Activated naive CD4-positive, alpha-beta T cell (primary cell): ENCODE measurements at places on chromosomes 7 and 10.

- DNase-seq, result no peak
These were observed 163.9 kb downstream of the JCAD start for GRCh38 chr10:29895456-29895855.

- DNase-seq, result no peak
These were observed 64.3 kb downstream of the ZNF22 start for GRCh38 chr10:45064998-45065397.

- no peak for DNase-seq
These were observed 311.9 kb downstream of the LRMDA start for GRCh38 chr10:75743291-75743778.

- no peak for DNase-seq
These were observed 42.3 kb downstream of the RELN start for GRCh38 chr7:103947026-103947655.

- peak; percentile 12 for DNase-seq
These were observed 18.5 kb upstream of the ACBD5 start for GRCh38 chr10:27258838-27259812.

DNA sequence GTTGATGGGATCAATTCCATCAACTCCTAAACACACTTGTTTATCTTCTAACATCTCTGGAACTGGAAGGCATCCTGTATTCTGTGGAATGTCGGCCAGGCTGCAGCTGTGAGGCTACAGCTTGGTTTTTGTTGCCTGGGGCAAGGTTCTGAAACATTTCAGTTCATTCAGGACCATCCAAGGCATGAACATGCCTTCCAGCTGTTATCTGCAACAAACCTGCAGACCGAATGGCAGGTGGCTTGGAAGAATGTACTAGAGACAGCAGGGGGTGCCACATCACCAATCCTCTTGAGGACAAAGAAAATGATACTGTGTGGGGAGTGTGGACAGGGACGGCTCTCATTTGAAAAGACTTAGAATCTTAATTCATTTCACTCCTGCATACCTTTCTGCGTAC is 12.4 kb downstream of the PAPOLB start:
- no peak for DNase-seq

DNA sequence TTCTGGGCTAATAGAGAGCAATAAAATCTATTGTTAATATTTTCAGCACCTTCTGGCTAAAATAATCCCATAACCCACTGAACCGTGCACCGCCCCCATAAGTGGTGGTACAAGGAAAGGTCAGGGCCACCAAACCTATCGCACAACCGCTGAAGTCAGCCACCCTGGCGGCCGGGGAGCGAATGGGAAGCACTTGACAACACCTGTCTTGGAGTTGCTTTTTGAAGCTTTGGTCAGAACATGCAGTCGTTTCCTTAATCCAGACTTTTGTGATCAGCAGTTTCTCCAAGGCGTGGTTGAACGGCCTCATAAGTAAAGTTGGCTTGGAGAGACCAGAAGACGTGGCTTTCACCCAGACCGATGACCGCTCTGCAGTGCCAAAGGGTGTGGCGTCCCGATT is 97.4 kb downstream of the DNAJB6 start:
- no peak for DNase-seq

DNA sequence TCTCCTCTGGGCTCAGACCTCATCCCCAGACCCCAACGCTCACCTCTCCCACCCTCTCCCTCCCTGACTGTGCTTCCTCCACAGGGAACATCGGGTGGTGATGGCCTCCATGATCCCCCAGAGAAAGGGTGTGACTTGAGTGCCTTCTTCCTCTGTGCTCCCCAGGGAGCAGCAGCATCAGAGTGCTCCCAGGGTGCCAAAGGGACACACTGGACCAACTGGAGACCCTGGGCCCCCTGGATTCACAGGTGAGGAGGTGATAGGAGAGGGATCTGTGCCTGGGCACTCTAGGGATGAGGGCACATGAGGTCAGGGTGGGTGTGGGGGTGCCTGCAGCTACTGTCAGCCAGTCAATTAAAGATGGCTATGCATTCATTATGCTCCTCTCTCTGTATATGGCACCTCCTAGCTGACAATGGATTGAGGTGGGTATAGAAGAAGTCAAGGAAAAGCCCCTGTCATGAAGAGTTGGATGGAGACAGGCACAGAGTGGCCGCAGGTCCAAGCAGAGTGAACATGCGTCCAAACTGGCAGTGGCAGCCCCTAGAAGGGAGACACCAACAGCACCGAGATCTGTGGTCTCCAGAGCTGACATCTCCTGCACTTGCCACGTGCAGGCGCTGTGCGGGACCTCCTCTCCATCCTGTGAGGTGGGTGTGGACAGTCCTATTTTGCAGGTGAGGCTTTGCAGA is 15.5 kb upstream of the VOPP1 start:
- DNase-seq, result no peak

DNA sequence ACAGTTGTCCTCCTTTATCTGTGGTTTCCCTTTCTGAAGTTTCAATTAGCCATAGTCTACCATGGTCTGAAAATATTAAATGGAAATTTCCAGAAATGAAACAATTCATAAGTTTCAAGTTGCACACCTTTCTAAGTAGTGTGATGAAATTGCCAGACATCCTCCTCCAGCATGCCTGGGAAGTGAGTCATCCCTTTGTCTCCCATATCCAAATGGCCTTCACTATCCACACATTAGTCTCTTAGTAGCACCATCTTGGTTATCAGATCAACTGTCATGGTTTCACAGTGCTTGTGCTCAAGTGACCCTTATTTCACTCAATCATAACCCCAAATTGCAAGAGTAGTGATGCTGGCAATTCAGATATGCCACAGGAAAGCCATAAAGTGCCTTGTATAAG is 83.4 kb upstream of the PPP1R9A start:
- DNase-seq, result no peak

- no peak for DNase-seq
These were observed 146.0 kb downstream of the MYOF start for GRCh38 chr10:93336110-93336509.

- no peak for DNase-seq
These were observed 1.6 kb downstream of the FAM204A start for GRCh38 chr10:118340486-118340885.

DNA sequence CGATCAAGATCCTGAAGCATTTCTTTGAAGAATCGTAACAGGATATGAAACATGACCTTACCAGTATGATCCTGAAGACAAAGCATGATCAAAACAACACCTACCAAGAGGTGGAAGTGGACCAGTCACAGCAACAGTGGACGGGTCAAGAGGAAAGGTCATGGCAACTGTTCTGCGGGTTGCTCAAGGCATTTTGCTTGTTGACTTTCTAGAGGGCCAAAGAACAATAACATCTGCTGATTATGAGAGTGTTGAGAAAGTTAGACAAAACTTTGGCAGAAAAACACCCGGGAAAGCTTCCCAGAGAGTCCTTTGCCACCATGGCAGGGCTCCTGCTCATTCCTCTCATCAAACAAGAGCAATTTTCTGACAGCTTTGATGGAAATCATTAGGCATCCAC is 65.6 kb upstream of the LRRC18 start:
- no peak for DNase-seq

- no peak for DNase-seq
These were observed 31.4 kb upstream of the FRMD4A start for GRCh38 chr10:14362104-14362503.

GRCh38 chr7:105267244-105267643 is 121.5 kb downstream of the SRPK2 start:
- DNase-seq, result no peak

GRCh38 chr7:112238852-112239610 is 32.5 kb downstream of the ZNF277 start:
- no peak for DNase-seq

DNA sequence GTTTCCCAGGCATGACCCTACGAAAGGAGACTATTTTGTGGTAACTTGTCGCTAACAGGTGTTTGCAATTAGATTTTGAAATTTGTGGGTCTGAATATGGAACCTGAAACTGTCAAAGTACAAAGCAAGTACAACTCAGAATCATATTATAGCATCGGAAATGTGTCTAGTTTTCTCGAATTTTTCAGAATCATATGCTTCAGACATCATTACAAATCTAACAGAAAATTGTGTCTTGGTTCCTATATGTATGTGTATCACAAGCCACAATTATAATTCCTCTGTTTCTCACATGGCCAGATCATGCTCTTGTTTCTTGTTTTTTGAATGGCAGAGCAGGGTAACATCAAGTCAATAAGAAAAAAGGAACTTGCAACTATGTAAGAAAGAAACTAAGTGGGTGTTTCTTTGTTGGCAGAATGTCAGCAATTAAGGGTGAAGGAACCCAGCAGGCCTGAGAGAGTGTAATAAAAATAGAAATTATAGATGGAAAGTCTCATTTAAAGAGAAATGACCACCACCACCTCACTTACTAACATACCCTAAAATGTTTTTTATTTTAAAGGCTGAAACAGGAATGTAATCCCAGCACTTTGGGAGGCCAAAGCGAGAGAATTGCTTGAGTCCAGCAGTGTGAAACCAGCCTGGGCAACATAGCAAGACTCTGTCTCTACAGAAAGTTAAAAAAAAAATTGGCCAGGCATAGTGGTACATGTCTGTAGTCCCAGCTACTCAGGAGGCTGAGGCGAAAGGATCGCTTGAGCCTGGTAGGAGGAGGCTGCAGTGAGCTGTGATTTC is 51.3 kb downstream of the PRTFDC1 start:
- DNase-seq, result no peak

GRCh38 chr10:20094226-20094976 is 278.2 kb downstream of the PLXDC2 start:
- no peak for DNase-seq

- DNase-seq, result no peak
These were observed 77.3 kb upstream of the TCF7L2 start for GRCh38 chr10:112872728-112873127.
